Prostate gland (tissue), 2 donors: ENCODE measurements at places on chromosomes 3 and 15. TPM values are rescaled to one million over a fixed set of nuclear protein-coding genes. Genes with fewer than 3 reads are reported as not detected.
A peak's percentile ranks its signal among the peaks of the same experiment; 100 is the strongest.

DNA sequence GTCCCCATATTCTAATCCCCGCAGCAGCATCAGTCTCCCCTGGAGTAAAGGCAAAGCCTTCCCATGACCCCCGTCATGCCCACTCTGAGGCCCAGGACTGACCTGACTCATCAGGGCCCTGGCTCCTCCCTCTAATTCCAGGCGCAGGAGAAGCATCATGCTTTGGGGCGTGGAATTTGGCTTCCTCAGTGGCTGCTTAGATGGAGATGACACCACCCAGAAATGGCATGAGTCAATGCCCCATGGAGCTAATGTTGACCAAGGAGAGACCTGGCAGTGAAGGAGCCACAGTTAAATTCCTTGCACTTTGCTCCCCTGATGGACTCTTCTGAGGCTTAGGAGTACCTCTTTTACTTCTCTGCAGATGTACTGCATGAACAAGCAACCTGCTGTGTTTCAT, 204.2 kb upstream of the PROK2 start:
- DNase-seq = no peak

DNA sequence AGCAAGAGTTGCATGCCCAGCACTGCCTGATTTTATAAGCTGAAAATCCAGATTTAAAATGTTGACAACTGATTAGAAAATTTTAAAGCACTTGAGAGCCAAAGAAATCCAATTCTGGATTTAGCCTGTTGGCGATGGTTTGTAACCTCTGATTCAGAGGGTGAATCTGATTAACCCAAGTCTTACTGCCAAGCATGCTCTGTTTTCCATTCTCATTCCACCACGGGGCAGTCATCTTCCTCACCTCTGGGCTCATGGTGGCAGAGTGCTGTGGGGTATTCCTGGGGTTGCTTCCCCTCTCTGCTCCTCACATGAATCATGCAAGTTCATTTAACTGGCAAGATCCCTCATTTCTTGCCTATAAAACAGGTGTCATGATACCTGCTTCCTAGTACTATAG, 342.2 kb downstream of the EPHB1 start:
- no peak for DNase-seq

GRCh38 chr15:57152666-57153539, 223.4 kb upstream of the CGNL1 start:
- no peak for DNase-seq

DNA sequence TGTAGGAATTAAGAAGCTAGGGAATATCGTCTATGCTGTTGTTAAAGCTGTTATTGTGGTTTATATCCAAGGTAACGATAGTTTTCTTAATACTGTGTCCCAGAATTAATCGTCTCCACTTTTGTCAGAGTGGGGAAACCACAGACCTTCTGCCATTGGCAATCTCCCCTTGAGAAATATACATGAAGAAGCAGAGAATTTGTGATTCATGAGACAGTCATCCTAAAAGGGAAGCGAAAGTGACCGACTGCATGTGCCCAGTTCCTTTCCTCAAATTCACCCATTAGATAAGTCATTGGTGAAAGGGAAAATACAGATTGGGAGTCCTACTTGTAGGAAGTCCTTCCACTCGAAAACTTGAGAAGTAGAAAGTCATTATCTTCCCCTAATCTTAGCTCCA, 26.6 kb downstream of the DIPK2A start:
- no peak for DNase-seq

DNA sequence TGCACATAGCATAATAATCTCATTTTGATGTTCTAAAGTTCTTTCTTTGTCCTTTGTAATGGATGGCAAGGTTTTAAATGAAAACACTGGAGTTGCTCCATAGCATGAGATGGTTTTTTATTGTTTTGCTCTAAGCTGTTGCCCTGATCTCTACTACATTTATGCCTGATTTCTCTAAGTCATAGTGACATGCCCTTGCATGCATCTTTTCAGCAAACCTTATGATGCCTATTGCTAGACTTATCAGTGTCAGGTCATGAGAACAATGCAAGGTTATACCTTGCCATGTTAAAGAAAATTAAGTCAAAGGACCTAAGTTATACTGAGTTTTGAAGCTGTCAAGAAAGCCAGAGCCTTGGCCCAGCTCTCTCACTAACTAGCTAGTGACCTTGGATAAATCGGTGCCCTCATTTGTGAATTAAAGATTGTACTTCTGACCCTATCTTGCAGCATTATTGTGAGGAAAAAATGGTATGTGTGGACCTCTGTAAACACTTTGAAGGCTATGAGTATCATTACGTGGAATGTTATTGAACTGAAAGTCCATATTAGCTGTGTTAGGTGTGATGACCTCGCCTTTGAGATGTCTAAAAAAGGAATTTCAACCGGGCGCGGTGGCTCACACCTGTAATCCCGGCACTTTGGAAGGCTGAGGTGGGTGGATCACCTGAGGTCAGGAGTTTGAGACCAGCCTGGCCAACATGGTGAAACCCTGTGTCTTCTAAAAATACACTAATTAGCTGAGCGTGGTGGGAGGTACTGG, 256.4 kb upstream of the UBE2E1 start:
- no peak for DNase-seq

GRCh38 chr15:52180196-52180835, 10.9 kb downstream of the GNB5 start:
- peak; percentile 13 for DNase-seq

DNA sequence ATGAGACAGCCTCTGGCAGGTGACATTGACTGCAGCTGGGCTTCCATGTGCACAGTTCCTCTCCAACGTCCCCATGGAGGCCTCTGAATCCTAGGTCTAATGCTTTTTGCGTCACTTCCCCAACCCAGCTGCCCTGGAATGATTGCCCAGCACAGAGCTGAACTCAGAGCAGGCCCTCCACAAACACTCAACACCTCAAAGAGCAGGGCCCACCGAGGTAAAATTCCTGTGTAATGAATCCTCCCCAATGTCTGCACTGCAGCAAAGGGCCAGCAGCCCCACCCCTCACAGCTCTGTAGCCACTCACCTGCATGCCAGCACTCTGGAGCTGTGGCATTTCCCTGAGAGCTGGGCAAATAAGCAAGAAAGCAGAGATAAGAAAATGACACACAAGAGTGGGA, 42.6 kb upstream of the DUSP7 start:
- DNase-seq = no peak

DNA sequence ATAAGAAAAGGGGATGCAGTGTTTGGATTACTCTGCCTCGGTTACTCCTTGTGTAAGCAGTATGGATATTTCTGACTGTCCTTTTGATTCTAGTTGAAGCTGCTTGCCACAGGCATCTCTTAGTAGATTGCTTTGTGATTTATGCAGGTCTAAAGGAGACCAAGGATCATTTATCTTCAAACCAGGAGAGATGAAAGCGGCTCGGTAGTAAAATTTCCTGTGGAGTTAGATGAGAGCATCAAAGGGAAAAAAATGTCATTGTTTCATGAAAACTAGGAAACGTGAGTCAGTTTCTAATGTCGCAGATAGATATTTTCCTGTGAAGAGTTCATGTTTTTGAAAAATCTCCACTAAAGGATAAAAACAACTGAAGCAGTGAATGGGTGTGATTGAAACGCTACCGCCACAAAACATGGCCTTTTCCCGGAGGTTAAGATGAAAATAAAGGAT, 254.0 kb upstream of the TBL1XR1 start:
- no peak for DNase-seq

DNA sequence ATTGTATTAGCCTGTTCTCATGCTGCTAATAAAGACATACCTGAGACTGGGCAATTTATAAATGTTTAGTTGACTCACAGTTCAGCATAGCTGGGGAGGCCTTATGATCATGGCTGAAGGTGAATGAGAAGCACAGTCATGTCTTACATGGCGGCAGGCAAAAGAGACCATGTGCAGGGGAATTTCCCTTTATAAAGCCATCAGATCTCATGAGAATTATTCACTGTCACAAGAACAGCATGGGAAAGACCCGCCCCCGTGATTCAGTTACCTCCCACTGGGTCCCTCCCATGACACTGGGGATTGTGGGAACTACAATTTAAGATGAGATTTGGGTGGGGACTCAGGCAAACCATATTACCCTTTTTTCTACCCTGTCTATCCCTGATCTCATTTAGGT, 51.5 kb upstream of the MYZAP start:
- no peak for DNase-seq

DNA sequence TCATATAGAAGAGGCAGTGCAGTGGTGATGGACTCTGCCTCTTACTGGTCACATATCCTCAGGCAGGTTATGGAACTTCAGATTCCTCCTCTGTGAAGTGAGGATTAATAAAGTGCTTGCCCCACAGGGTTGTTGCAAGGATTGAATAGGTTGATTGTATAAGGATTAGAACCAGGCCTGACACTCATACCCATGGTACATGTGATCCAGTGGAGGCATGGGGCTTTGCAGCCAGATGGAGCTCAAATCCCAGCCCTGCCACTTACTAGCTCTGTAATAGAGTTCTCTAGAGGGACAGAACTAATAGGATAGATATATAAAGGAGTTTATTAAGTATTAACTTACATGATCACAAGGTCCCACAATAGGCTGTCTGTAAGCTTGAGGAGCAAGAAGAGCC, 184.6 kb upstream of the EIF1B start:
- DNase-seq = no peak

GRCh38 chr3:183711516-183711915, 13.9 kb downstream of the YEATS2 start:
- no peak for DNase-seq

GRCh38 chr3:192747145-192747544, 19.8 kb upstream of the FGF12 start:
- DNase-seq = no peak

GRCh38 chr3:14237457-14237856, 58.8 kb downstream of the LSM3 start:
- no peak for DNase-seq

GRCh38 chr3:172111163-172111562, 71.8 kb downstream of the FNDC3B start:
- DNase-seq = no peak

- no peak for DNase-seq
Observed at GRCh38 chr15:100520132-100520921, 8.4 kb downstream of the CERS3 start.

GRCh38 chr15:66036859-66037258, 167.6 kb downstream of the RAB11A start:
- no peak for DNase-seq

- DNase-seq = no peak
Observed at GRCh38 chr3:16658925-16659793, 53.9 kb upstream of the DAZL start.

GRCh38 chr3:114809668-114810413, 337.2 kb downstream of the ZBTB20 start:
- DNase-seq = no peak

DNA sequence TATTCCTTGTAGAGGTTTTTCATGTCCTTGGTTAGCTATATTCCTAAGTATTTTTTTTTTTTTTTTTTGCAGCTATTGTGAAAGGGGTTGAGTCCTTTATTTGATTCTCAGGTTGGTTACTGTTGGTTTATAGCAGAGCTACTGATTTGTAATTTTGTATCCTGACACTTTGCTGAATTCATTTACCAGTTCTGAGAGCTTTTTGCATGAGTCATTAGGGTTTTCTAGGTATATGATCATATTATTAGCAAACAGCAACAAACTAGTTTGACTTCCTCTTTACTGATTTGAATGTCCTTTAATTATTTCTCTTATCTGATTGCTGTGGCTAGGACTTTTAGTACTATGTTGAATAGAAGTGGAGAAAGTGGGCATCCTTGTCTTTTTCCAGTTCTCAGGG, 737.4 kb downstream of the ZNF385D start:
- DNase-seq = no peak

DNA sequence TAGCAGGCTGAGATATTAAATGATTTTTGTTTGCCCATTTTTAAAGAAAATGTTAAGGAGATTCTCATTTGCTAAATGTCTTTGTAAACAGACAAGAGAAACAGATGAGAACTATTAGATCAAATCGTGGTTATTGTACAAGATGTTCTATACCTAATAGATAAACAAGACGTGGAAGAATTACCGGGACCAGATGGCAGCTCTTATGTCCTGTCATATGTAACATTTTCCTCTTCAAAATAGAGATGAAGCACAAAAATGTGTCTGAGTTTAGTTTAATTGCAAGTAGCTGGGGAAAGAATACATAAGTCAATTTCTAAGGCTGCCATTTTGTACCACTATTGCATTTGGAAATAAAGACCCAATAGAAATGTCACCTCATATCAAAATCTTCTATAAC, 553.7 kb downstream of the TUSC7 start:
- no peak for DNase-seq

- DNase-seq = no peak
Observed at GRCh38 chr3:151859233-151859673, 14.2 kb upstream of the SUCNR1 start.

DNA sequence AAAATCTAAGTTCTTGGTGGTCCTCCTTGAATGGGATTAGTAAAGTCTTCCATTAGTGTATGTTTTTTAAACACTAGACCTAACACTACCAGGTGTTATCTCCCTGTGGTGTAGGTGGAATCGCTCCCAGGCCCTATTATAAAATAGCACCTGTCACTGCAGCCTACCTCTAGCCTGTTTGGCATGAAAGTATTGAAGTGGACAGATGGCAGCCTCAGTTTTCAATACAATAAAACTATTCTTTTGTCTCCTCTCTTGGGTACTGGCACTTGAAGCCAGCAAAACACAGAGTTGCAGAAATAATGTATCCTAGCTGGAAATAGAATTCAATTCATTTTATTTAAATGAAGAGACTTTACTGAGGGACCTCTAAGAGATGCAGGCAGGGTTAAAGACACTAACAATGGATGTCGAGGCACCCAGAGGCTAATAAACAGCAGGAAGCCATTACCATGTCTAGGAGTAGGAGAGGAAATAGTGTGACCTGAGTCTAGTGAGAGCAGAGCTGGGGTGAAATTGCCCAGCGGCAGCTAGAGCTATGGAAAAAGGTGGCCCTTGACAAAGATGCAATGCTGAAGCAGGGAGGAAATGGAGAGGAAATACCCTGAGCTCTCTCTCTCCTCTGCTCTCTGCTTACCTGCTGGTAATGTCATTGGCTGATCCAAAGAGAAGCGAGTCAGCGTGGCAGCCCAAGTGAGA, 49.1 kb upstream of the TMEM158 start:
- no peak for DNase-seq

- DNase-seq = no peak
Observed at GRCh38 chr3:156135921-156136638, 15.7 kb downstream of the KCNAB1 start.

GRCh38 chr3:51646091-51646490, 25.0 kb upstream of the TEX264 start:
- DNase-seq = no peak

DNA sequence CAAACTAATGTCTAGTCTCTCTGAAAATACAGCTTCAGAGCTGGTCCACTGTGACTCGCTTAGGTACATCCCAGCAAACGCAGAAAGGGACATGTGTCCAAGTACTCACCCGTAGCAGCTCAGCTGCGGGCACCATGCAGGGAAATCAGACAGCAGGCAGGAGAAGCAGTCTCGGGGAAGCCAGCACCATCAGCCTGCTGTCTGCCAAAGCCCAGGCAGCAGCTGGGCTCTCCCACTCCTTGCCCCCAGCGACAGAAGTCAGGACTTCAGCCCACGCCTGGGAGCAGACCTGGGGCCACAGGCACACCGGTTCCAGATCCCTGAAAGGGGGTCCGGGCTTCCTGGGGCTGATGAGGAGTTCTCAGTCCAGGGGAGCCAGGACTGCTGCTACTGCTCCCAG, 34.9 kb downstream of the SEMA5B start:
- no peak for DNase-seq

- DNase-seq = no peak
Observed at GRCh38 chr15:28942571-28942970, 56.8 kb downstream of the APBA2 start.

Gene DNAJA4
- 43.7 TPM for total RNA-seq

Gene RTP4
- 5.1 TPM for total RNA-seq

Gene RLBP1
- total RNA-seq = not detected

Gene CHST13
- total RNA-seq = 6.9 TPM

Gene P2RY12
- 0.97 TPM for total RNA-seq

Gene SCN11A
- 1.7 TPM for total RNA-seq

Gene IQCF5
- not detected for total RNA-seq

Gene CFAP100
- not detected for total RNA-seq

Gene FEZF2
- 0.62 TPM for total RNA-seq
